ENCODE measurements at places on chromosomes 3 and 15.

- DNase-seq = no peak
- no peak overlapping the region for H3K4me3 ChIP-seq
- no peaks in the 10 kb centered on the region for H3K27me3 ChIP-seq
These were observed 37.7 kb upstream of the BCHE start for GRCh38 chr3:165874663-165875489.

GRCh38 chr3:40504636-40505430, 1.0 kb upstream of the ZNF620 start:
- no peak overlapping the region for H3K4me3 ChIP-seq
- no peaks in the 10 kb centered on the region for H3K27me3 ChIP-seq
- H3K36me3 ChIP-seq = peaks cover 20% of the 10 kb centered on the region

DNA sequence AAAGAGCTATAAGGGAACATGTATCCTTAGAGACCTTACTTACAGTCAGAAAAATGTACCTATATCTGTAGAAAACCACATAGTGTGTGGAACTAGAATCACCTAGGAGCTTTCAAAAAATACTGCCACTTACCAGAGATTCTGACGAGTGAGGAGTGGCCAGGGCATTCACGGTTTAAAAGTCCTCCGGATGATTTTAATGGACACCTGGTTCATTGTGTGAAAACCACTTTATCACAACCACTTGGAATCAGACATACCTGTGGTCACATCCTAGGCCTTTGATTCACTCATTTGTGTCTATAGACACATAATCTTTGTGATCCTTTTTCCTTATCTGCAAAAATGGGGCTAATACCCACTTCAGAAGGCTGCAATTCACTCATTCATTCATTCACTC, 159.8 kb downstream of the MBNL1 start:
- H3K4me3 ChIP-seq = no peak overlapping the region
- H3K27me3 ChIP-seq = no peaks in the 10 kb centered on the region
- peaks cover 24% of the 10 kb centered on the region for H3K4me1 ChIP-seq

DNA sequence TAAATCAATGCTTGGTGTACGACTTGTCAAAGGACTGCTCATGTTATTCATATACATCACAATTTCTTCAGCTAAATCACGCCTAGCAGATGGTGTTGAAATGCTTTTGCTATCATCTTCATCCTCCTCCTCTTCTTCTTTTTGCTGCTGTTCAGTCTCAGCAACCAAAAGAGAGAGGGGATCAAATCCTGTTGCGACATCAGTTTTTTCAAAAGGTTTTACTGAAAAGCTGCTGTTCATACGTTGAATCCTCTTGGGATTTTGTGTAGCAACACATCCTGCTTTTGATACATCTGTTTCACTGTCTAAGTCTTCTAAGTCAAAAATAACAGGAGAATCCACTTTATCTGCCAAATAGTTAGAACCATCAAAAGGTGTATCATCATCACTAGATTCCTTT, 69.0 kb downstream of the SLC24A1 start:
- no peak for DNase-seq
- H3K4me3 ChIP-seq = no peak overlapping the region

- H3K27me3 ChIP-seq = no peaks in the 10 kb centered on the region
- no peaks in the 10 kb centered on the region for H3K36me3 ChIP-seq
- no peak overlapping the region for H3K4me3 ChIP-seq
These were observed 141.5 kb downstream of the AQP9 start for GRCh38 chr15:58279654-58280053.

DNA sequence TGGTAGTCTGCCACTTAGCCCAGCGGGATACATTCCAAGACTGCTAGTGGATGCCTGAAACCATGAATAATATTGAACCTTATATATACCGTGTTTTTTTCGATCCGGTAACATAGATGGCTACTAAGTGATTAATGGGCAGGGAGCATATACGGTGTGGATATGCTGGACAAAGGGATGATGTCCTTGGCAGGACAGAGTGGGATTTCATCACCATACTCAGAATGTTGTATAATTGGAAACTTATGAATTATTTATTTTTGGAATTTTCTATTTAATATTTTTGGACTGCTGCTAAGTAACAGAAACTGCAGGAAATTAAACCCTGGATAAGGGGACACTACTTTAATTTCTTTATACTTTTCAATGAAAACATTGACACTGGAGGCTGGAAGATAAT, 53.2 kb downstream of the ASTE1 start:
- no peaks in the 10 kb centered on the region for H3K27me3 ChIP-seq
- H3K36me3 ChIP-seq = peaks cover 38% of the 10 kb centered on the region
- no peak overlapping the region for H3K4me3 ChIP-seq
- DNase-seq = no peak

DNA sequence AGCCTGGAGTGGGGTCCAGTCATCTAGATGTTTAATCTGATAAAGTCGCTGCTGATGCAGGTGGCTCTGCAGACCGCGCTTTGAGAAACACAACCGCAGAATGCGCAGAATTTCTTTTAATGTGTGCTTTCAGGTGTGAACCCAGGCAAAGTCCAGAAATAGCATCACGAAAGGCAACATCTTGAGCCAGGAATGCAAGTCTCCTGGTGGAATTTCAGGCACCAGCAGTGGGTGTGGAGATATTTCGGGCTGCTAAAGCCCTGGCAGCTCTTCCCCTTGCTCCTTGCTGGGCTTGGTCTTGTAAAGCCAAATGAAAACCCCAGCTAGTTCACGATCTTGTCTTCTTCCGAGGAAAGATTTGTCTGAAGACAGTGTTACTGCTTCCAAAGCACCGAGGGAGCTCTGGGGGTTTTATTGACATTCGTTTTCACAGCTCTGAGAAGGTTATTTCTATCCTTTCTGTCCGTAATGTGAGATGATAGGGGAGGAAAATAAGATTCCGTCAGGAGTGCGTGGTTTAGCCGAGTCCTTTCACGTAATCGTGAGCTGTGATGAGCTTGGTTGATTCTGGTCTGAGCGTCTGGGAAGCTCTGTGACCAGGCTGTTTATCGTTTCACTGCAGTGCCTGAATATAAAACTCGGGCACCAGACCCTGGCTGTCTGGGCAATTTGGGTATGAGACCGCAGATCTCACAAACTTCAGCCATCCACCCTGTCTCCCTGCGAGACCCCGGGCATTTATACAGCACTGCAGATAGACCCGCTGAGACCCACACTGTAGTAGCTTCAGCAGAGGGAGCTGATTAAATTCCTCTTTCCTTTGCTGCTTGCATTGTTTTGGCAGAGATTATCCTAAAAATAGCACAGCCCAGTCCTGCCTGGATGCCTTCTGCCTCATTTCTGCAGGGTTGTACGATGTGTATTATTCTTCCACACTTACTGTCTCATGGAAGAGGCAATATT, 67.0 kb upstream of the SLC25A26 start:
- no peaks in the 10 kb centered on the region for H3K4me1 ChIP-seq
- no peak for DNase-seq
- H3K27ac ChIP-seq = no peak overlapping the region
- no peaks in the 10 kb centered on the region for H3K36me3 ChIP-seq
- H3K4me3 ChIP-seq = no peak overlapping the region

- DNase-seq = no peak
- no peaks in the 10 kb centered on the region for H3K4me1 ChIP-seq
- H3K4me3 ChIP-seq = peak overlapping the region; percentile 51
- peaks cover 28% of the 10 kb centered on the region for H3K27me3 ChIP-seq
These were observed 193.1 kb downstream of the SHQ1 start for GRCh38 chr3:72655131-72655551.

GRCh38 chr3:192307631-192308030, 419.7 kb downstream of the FGF12 start:
- no peak for DNase-seq
- no peaks in the 10 kb centered on the region for H3K4me1 ChIP-seq
- H3K27ac ChIP-seq = no peak overlapping the region
- no peak overlapping the region for H3K4me3 ChIP-seq
- no peaks in the 10 kb centered on the region for H3K36me3 ChIP-seq

GRCh38 chr3:94453864-94454263, 391.0 kb downstream of the NSUN3 start:
- DNase-seq = no peak
- H3K4me1 ChIP-seq = no peaks in the 10 kb centered on the region
- no peaks in the 10 kb centered on the region for H3K36me3 ChIP-seq
- no peak overlapping the region for H3K27ac ChIP-seq
- no peaks in the 10 kb centered on the region for H3K27me3 ChIP-seq

GRCh38 chr15:43107751-43108150, 1.9 kb upstream of the UBR1 start:
- peaks cover 34% of the 10 kb centered on the region for H3K4me1 ChIP-seq
- H3K4me3 ChIP-seq = no peak overlapping the region
- H3K36me3 ChIP-seq = peaks cover 9% of the 10 kb centered on the region

GRCh38 chr3:80677796-80678195, 910.0 kb upstream of the ROBO1 start:
- H3K27ac ChIP-seq = no peak overlapping the region
- H3K36me3 ChIP-seq = no peaks in the 10 kb centered on the region
- no peaks in the 10 kb centered on the region for H3K27me3 ChIP-seq
- no peaks in the 10 kb centered on the region for H3K4me1 ChIP-seq

GRCh38 chr15:46297766-46298165, 662.9 kb downstream of the SQOR start:
- peaks cover 23% of the 10 kb centered on the region for H3K4me1 ChIP-seq
- peaks cover 4% of the 10 kb centered on the region for H3K27me3 ChIP-seq
- no peaks in the 10 kb centered on the region for H3K36me3 ChIP-seq
- no peak for DNase-seq
- peak overlapping the region; percentile 25 for H3K4me3 ChIP-seq
- peak overlapping the region; percentile 86 for H3K27ac ChIP-seq

GRCh38 chr15:82958638-82959037, 6.1 kb upstream of the HOMER2 start:
- no peak overlapping the region for H3K4me3 ChIP-seq
- H3K36me3 ChIP-seq = peaks cover 4% of the 10 kb centered on the region
- H3K27ac ChIP-seq = no peak overlapping the region
- H3K27me3 ChIP-seq = no peaks in the 10 kb centered on the region
- H3K4me1 ChIP-seq = no peaks in the 10 kb centered on the region

DNA sequence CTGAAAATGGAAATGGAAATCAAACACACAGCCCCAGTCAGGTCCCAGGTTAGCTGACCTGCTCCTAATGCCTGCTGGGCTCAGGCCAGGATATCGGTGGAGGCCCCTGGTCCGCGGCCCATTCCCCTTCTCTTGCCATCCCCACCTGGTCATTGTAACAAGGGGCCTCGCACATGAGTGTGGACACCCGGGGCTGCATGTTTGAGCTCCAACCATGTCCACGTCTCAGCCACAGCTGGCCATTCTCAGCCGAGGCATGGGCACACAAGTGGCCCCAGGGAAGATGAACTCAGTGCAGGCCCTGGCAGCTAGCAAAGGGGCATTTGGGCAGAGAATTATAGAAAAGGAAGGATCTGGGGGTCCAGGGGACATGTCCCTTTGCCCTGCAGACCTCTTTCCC, 41.7 kb downstream of the FAM174B start:
- H3K36me3 ChIP-seq = no peaks in the 10 kb centered on the region
- DNase-seq = no peak
- H3K4me1 ChIP-seq = no peaks in the 10 kb centered on the region
- H3K27me3 ChIP-seq = no peaks in the 10 kb centered on the region
- H3K4me3 ChIP-seq = no peak overlapping the region

DNA sequence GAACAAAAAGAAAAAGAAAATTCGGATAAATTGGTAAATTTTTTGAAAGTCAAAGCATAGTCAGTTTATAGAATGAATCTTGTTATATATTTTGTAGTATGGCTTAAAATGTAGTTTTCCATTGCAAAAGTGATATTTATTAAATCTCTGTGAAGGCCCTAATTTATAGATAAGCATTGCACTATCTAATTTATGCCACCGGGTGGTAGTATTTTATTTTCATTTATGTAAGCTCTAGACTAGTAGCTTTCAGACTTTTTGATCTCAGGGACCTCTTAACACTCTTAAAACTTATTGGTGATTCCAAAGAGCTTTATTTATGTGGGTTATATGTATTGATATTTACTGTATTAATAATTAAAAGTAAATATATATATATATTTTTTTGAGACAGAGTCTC, 133.9 kb upstream of the LRRFIP2 start:
- H3K4me3 ChIP-seq = no peak overlapping the region
- no peak overlapping the region for H3K27ac ChIP-seq
- peaks cover 18% of the 10 kb centered on the region for H3K36me3 ChIP-seq
- peaks cover 21% of the 10 kb centered on the region for H3K4me1 ChIP-seq
- no peak for DNase-seq

DNA sequence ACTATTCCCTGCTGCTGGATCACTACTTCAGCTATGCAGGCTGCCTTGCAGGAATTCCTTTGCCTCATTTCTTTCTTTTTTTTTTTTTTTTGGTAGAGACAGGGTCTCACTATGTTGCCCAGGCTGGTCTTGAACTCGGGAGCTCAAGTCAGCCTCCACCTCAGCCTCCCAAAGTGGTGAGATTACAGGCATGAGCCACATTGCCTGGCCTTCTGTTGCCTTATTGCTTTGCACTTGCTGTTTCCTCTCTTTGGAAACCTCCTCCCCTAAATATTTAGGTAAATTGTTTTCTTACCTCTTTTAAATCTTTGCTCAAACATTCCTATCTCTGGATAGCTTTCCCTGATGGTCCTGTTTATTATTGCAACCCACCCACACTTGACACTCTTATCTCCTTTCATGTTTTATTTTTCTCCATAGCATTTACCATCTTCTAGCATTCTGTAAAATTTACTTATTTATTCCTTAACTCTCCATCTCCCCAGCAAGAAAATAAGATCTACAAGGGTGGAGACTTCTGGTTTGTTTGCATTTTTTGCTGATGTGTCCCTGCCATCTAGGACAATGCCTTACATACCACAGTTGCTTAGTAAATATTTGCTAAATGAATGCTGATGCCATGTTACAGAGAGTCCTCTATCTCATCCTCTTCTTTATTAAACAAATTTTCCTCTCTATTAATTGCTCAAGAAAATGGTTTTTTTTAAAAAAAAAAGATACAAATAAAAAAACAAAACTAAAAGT, 134.8 kb downstream of the P2RY1 start:
- no peak overlapping the region for H3K4me3 ChIP-seq
- H3K4me1 ChIP-seq = peaks cover 17% of the 10 kb centered on the region
- H3K27ac ChIP-seq = no peak overlapping the region

- no peaks in the 10 kb centered on the region for H3K27me3 ChIP-seq
- no peak for DNase-seq
- H3K4me1 ChIP-seq = peaks cover 10% of the 10 kb centered on the region
- no peak overlapping the region for H3K27ac ChIP-seq
These were observed 6.0 kb downstream of the IL1RAP start for GRCh38 chr3:190519886-190520285.

DNA sequence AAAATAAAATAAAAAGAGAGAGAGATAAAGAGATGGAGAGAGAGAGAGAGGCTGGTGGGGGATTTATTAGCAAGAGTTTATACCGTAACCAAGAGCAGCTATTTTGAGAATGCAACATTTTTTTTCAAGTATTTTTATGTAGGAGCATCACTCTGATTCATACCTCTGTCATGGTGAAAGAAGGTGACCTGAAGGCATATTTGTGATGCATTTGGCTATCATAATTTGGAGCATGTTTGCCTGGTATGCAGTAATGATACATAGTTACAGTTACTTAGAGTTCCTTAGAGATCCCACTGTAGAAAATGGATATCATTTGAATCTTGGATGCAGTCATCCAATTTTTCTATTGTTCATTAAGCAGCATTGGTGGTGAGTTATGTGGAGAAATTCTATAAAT, 1472.4 kb downstream of the SI start:
- H3K36me3 ChIP-seq = no peaks in the 10 kb centered on the region
- no peak overlapping the region for H3K27ac ChIP-seq
- H3K27me3 ChIP-seq = no peaks in the 10 kb centered on the region
- H3K4me1 ChIP-seq = no peaks in the 10 kb centered on the region

All from stimulated activated naive B cell treated with anti-CD40 and anti-IgM and Interleukin-4, amounts not matched to agents 10 μg/mL and 1 μg/mL and 100 μg/mL, for 72 hours (primary cell).